NK-92 treated with Interleukin-12 subunit alpha and Interleukin-12 subunit beta, amount 100 ng/mL, for 24 hours (cell line): ENCODE measurements at places on chromosomes 12 and 14.

DNA sequence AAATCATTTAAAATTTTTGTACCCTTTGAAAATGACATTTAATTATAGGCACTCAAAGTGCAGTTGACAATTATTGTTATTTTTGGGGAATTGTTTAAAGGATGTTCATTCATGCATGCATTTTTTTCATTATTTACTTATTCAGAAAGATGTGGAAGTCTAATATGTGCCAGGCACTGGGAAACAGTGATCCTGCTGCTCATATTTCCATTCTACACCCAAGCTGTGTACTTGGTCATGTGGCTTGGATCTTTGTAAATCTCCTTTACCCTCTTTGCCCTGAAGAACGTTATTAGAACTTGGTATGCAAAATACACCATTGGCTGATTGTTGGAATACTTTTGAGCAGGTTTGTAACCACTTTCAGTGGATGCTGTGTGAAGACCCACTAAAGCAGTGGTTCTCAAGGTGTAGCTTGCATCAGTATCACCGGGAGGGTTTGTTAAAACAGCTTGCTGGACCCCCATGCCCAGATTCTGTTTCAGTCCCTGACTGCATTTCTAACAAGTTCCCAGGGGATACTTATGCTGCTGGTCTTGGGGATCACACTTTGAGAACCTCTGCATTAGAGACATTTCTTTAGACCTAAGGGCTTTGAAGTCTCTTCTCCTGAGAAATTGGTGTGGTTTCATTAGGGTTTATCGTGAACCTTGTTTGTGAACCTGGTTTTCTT is 47.5 kb downstream of the PRKCH start:
- no peak for DNase-seq

GRCh38 chr14:52043690-52044089 is 25.2 kb downstream of the NID2 start:
- peak; percentile 1 for DNase-seq

DNA sequence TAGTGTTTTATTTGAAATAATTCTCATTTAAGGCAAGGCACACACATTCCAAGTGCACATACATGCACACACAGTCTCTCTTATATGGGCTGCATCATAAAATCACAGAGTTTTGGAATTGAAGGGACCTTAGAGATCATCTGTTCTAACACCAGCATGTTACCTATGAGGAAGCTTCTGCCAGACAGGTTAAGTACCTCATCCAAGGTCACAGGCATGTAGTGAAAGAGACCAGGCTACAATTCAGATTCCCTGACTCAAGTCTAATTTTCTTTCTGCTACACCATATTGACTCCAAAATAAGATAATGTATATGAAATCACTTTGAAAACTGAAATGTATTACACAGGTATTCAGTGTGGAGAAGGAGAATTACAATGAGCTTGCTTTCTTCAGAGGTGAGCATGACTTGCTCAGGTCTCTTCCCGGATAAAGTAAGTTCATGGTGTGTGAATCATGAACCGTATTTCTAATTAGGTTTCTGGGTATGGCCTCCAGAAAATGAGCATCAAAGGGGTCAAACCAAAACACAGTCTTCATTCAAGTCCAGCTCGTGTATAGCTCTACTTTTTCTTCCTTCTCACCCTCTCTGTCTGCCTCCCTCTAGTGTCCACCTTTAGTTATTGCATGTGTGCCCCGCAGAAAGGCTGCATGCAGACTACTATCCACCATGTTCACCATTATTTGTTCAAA is 411.9 kb downstream of the FUT8 start:
- peak; percentile 12 for DNase-seq

GRCh38 chr14:42862114-42862513 is 1255.4 kb downstream of the LRFN5 start:
- DNase-seq: no peak

GRCh38 chr12:6919588-6919987 is 5.2 kb downstream of the ENO2 start:
- no peak for DNase-seq

GRCh38 chr14:95069018-95069417 is 88.3 kb downstream of the DICER1 start:
- no peak for DNase-seq
